ENCODE measurements at places on chromosomes 12 and 14.
A peak's percentile ranks its signal among the peaks of the same experiment; 100 is the strongest.

GRCh38 chr12:92034858-92035401, 110.7 kb downstream of the BTG1 start:
- peak; percentile 23 for DNase-seq

- DNase-seq: no peak
These were observed 53.7 kb upstream of the DDX11 start for GRCh38 chr12:31019976-31020375.

DNA sequence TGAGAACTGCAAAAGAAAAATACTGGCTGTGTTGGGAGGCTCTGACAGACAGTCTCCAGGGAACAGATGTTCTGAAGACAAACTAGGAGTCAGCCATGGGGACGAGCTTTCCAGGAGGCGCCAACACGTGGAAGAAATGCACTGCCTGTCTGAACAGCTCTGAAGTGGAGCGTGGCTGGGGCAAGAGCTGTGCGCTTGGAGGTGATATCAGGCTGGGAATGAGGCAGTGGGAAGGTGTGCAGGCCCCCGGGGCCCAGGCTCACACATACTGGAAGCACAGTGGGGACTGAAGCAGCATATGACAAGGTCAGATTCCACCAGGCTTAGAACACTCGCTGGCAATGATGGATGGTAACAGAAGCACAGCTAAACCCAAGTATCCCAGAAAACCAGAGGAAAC, 17.5 kb downstream of the APPL2 start:
- DNase-seq: no peak

- no peak for DNase-seq
These were observed 49.6 kb downstream of the BMAL2 start for GRCh38 chr12:27382171-27382795.

- no peak for DNase-seq
These were observed 84.3 kb upstream of the NCOR2 start for GRCh38 chr12:124651516-124652273.

DNA sequence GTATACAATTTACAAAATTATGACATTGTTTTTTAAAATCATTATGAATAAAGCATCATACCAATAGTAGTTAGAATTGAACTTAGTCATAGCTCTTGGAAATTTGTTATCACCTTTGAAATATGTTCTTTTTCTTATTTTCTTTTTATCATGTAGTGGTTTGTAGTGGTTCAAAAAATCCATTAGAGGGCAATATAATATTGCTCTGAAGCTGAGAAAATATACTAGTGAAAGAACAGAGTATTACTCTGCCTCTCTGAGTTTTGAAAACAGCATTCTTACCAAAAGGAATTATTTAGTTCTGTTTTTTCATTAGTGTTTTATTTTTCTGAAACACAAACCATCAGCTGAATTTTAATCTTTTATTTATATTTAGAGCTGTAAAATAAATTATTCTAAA, 76.2 kb downstream of the PDZRN4 start:
- DNase-seq: no peak

DNA sequence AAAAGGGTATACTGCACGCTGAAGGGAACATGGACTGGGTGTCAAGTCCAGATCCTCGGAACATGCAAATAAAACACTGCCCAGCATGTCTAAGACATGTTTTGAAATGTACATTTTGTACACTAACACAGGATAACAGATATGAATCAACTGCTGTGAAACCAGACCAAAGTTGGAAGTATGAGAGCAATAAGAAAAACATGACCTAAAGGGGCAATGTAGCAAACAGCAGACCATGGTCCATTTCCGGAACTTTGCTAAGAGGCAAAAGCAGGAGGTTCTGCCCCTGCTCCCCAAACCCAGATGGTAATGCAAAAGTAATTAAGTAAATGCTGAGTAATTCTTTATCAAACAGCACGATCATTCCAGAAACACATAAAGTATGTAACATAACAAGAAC, 125.2 kb downstream of the SLC25A21 start:
- no peak for DNase-seq

- DNase-seq: no peak
These were observed 64.5 kb downstream of the SPTB start for GRCh38 chr14:64815257-64815656.

- DNase-seq: no peak
These were observed 74.8 kb upstream of the PCED1B start for GRCh38 chr12:47004634-47005033.

GRCh38 chr14:74684434-74684833, 28.4 kb downstream of the AREL1 start:
- no peak for DNase-seq

- no peak for DNase-seq
These were observed 37.2 kb downstream of the BTBD7 start for GRCh38 chr14:93295541-93296220.

DNA sequence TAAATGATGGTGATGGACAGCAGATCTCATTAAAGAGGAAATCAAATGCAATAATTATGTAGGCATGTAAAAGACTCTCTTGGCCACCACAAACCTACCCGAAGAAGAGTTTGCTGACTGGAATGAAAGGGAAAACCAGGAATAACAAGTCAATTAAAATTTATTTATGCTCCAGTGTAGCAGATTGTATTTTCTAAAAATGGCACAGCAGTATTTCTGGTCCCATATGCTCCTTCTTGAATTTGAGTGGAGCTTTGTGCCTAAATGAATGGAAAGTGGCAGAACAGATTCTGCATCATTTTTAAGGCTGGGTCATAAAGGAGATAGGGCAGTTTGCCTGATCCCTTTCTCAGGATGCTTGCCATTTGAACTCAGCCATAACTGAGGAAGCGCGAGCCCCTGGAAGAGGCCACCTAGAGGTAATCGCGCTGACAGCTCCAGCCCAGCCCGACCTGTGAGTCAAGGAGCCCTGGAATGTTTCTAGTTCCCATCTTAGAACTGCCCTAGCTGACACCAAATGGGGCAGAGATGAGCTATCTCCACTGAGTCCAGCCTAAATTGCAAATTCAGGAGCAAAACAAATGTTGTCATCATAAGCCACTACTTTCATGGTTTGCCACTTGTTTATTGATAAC, 229.2 kb upstream of the TMTC1 start:
- DNase-seq: no peak

DNA sequence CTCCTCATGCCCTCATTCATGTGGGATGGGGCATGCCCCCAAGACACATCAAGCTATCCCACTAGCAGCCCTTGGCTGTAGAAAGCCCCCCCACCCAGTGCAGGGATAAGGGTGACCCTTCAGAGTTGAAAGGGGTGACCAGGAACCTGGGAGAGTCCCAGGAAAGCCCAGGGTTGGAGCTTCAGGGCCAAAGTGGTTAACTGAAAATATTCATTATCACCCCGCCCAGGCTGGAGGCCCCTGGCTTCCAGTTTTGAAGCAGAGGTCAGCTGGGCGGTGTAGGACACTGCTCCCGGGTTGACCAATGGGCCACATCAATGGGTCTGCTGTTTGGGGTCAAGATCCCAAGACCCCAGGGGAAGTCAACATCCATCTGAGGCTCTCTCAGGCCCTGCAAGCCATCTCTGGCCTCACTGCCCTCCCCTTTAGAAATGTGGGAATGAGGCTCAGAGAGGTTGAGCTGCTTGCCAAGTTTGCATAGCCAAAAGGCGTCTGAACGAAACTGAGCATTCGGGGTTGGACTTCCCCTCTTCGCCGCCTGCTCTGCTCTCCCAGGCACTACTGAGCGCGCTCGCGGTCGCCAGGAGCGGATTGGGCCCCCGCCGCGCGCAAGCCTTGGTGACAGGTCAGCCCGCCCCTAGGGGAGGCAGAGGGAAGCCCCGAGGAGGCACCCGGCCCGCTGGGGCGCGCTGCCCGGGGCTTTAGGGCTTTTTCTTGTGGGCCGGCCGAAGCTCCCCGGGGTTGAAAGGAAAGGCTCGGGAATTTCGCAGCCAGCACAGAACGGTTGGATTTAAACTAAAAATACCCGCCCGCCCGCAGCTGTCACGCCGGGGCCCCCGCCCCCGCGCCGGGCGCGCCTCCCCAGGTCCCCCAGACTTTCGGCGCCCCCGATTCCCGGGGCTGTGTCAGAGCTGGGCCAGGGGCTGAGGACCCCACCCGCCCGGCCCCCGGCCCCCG, 576 bp downstream of the SYNE3 start:
- peak; percentile 68 for DNase-seq

DNA sequence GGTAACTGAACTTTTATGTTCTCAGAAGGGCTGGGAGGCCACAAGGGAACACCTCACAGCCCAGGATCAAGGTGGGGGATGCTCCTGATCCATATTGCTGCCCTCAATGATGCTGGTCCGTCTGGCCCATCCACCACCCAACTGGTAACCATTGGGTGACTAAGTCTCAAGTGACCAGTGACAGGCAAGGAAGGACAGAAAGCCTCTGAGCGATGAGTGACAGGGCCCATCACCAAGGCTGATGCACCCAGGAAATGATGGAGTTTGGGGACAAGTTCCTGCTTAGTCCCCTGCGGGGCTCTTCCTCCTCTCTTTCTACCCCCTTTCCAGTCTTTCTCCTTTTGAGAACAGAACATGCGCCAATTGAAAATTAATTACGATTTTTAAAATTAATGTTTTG, 2.6 kb upstream of the MMP19 start:
- DNase-seq: no peak

- DNase-seq: no peak
These were observed 76.6 kb downstream of the ZNF664 start for GRCh38 chr12:124049451-124050094.

Data from activated CD4-positive, alpha-beta T cell treated with anti-CD3 and anti-CD28 coated beads, Interleukin-2, amount 50 U/mL, for 4 hours (primary cell).